ENCODE measurements at places on chromosomes 11 and 22.

DNA sequence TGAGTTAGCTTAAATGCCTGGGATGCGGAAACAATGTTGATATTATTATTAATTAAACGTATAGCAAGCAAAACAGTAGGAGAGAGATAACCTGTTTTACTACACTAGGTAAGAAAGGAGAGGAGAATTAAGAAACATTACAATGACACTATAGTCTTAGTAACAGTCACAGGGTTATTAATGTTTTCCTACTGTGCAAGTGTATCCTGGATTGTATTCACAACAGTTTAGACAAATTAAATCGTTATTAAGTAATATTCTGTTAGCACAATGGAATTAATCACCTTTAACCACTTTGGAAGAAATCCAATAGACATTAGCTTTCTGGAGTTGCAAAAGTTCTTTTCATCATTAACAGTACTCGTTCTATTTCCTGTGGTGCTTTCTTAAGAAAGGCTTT lies 3.4 kb downstream of the FAM181B start:
- DNase-seq = no peak

DNA sequence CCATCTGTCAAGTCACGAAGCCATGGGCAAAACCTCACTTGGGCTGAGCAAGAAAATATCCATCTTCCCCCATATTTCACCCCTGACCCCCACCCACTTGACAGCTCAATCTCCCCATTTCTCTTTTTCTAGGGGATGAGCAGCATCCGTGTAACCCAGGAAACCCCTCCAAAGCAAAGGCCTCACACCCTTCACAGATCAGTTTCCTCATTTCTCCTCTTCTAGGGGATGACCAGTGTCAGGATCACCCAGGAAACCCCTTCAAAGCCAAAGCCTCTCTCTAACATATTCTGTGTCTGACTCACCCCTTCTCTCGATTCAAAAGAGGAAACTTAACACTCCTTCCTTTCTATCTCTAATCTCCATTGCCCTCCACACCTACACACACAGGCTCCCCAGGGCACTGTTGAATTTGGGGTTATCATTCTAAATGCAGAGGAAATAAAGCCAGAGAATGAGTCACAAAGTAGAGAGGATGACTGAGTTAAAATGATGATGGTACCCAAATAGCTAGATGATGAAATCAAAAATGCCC lies 439.7 kb downstream of the BUD13 start:
- DNase-seq = no peak

- no peak for DNase-seq
These were observed 6.9 kb downstream of the RAB6A start for GRCh38 chr11:73753938-73754337.

- DNase-seq = no peak
These were observed 49.7 kb upstream of the BIRC3 start for GRCh38 chr11:102267609-102268008.

DNA sequence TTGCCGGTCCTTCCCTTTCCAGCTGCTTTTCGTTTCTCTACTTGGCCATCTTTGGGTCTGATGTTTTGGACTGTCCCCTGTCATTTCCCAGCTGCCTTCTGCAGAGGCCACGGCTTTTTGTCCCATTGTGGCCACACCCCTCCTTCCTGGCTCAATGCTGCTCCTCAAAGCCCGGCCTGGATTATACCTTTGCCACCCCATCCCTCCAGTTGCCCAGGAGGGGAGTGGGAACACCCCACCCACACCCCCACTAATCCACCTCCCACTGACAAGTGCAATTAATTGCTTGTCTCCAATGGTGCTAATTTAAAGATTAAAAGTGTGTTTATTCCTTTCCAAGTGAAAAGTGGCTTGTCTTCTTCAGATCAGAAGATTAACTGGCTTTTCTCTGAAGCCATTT lies 34.2 kb upstream of the CSNK2A3 start:
- no peak for DNase-seq

GRCh38 chr22:37060801-37061610 lies 9.5 kb downstream of the KCTD17 start:
- no peak for DNase-seq

- DNase-seq = no peak
These were observed 1458.6 kb upstream of the TENM4 start for GRCh38 chr11:80899381-80899780.

DNA sequence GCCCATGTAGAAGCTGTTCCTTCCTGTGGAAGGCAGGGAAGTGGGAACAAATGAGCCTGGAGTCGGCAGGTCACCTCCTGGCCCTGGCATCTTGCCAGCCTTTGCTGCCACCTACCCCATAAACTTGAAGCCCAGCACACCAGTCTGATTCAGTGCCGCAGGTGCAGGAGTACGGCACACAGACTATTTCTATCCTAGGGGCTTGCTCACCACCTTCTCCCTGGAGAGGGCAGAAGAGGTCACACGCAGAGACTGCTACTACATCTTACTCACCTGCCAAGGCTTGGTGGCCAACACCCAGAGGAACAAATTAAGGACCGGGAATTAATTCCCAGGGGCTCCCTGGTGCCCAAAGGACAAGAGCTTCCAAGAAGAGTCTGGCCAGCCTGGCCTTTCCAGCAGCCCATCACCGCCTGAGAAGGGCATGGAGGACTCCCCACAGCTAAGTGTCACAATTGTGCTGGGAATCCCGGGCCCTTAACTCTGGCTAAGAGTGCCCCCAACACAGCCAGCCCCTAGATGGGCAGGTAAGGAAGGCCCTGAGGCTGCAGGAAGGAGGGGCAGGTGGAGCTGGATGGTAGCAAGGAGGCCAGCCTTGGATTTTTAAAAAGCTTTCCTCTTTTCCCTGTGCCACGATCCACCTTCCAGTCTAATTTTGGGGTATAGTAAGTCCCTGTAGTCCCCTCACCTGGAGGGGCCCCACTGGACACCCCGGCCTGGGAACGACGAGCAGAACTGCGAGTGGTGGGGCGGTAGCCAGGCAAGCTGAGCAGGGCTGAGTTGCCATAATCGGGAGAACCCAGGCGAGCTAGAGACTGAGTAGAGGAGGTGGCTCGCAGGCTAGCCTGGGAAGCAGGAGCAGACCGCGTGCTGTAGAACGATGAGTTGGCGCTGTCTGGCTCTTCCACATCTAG lies 6.9 kb downstream of the IL18BP start:
- DNase-seq = no peak

GRCh38 chr11:117299351-117300282 lies 8.5 kb downstream of the BACE1-AS start:
- DNase-seq = no peak

- no peak for DNase-seq
These were observed at the start of gene ALX4 for GRCh38 chr11:44309478-44310205. Gene ALX4 (minus strand): TSS chr11:44310139. CDS start chr11:44310062, 77 bp downstream.

GRCh38 chr11:134142536-134142935 lies 73.7 kb downstream of the JAM3 start:
- DNase-seq = no peak

GRCh38 chr22:34414467-34415440 lies 494.5 kb upstream of the LARGE1 start:
- no peak for DNase-seq

DNA sequence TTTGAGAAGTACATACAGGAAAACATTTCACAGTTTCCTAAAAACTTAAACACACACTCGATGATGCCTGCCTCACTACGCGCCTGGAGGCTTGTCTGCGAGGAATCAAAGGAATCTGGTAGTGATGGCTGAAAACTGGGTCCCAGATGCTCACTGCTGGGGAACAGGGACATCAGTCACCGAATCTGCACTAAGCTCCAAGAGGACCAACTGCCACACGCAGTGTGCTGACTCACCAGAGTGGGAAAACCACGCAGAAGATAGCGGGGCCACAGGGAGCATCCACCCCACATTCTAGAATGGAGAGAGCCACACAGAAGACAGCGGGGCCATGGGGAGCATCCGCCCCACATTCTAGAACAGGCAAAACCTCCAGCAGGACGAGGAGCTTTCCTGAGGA lies 24.3 kb upstream of the MOB2 start:
- DNase-seq = no peak

GRCh38 chr11:119912229-119912628 lies 183.2 kb upstream of the NECTIN1 start:
- no peak for DNase-seq

GRCh38 chr11:101848262-101848661 lies 66.5 kb upstream of the CEP126 start:
- DNase-seq = no peak

GRCh38 chr11:73141309-73142127 lies 600 bp downstream of the FCHSD2 start:
- DNase-seq = no peak

DNA sequence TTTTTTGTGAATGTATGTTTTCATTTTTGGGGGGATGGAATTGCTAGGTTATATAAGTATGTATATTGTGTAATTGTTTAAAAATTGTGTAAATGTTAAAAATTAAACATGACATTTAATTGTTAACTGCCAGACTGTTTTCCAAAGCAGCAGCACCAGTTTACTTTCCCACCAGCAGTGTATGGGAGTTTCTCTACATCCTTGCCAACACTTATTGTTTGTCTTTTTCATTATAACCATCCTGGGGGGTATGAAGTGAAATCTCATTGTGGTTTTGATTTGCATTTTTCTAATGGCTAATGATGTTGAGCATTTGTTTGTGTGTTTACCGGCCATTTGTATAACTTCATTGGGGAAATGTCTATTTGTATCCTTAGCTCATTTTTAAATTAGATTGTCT lies 31.7 kb upstream of the RRAS2 start:
- DNase-seq = no peak

DNA sequence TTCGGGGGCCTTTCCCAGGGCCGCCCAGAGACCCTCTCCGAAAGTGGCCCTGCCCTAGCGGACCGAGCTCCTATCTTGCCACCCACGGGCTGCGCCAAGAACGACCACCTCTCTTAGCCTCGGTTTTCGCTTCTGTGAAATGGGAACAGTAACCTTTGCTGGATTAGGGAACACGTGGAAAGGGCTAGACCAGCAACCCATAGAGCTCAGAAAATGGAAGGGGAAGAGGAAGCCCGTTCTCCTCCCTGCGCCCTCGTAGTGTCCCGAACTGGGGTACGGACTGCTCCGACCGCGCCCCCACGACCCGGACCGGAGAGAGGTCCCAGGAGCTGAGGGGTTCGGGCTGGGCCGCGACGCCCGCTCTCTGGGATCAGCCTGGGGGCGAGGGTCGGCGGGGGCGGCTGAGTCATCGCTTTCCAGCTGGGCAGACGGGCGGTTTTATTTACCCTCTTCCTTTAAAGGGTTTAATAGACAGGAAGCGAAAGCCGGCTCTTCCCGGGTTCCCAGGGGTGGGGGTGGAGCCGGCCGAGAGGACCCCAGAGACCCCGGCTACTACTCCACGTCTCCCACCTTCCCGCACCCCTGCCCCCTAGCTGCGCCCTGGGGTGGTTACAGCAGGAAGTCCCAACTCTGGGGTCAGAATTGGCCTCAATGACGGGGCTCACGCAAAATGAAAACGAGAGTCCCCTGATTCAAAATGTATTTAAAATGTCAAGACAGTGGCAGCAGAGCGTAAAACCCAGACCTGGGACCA lies 907 bp upstream of the PHLDA2 start:
- peak; percentile 18 for DNase-seq

DNA sequence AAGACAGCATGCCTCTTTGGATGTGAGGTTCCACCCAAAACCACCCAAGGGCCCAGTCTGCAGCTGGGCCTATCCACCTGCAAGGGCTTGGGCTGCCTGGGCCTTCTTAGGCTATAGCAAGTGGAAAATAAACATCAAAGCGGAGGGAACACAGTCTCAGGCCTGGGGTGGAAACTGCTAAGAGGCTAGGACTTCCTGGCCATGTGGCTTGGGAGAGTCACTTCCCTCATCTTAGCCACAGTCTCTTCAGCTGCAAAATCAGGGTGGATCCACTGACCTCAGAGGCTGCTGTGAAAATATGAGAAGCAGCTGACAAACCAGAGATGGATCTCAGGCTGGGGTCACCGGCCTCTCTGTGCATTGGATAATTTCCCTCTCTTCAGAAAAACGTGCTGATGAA lies 30.6 kb upstream of the TFIP11 start:
- no peak for DNase-seq

- DNase-seq = no peak
These were observed 5.7 kb upstream of the DGAT2 start for GRCh38 chr11:75762885-75763284.

DNA sequence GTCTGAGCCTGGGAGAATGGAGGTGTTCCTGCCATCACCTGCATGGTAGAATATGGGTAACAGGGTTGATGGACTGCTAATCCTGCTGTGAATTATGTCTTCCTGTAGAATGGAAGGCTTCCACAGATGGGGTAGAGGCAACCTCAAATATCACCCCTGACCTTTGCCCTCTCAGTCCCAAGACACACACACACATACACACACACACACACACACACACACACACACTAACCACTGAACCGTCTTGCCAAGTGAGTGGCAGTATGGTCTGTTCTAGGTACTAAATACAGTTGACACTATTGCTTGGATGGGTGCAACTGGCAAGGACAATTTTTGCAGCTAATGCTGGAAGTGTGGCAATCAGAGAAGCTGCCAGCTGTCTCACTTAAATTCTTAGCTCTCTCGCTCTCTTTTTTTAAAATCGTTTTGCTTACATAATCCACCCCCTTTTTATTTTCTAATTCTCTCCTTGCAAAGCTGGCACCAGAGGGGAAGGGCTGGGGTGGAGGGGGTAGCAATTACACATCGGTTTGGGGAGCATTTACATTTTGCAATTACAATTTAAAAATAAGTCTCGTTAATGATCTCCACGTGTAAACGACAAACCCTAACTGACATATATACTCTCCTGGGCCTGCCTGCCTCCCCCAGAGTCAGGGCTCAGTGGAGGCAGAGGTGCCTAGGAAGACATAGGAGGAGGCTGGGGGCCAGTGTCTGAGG lies 162.6 kb downstream of the FEZ1 start:
- DNase-seq = no peak

- DNase-seq = no peak
These were observed 207.2 kb upstream of the CTSC start for GRCh38 chr11:88544656-88545280.
